ENCODE measurements at places on chromosomes 3 and 15.
A peak's percentile ranks its signal among the peaks of the same experiment; 100 is the strongest.

DNA sequence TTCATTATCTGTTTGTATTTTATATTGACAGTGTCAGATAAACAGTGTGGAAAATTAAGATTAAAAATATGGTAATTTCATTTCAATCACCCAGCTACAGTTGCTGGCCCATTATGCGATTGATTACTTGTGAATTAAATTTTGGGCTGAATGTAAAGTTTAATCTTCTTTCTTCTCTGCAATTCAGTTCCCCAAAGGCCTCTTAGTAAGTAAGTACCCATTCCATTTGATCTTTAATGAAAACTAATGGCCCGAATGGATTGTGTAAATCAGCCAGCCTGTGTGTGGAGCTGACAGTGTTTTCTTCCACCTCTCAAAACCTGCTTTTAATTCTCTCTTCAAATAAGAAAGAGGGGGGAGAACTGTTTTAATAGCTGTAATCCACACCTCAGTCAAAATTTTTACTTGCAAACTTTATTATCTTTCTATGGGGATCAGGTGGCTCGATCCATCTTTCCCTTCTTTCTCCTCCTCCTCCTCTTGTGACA, 307.1 kb downstream of the IL20RB start:
- no peak for DNase-seq

- no peak for DNase-seq
These were observed 8.9 kb downstream of the ST3GAL6 start for GRCh38 chr3:98772022-98772421.

- no peak for DNase-seq
These were observed 171.4 kb downstream of the MYRIP start for GRCh38 chr3:39980781-39981180.

GRCh38 chr15:78618490-78618934, 2.3 kb downstream of the CHRNA3 start:
- peak; percentile 82 for DNase-seq

GRCh38 chr3:151969026-151969642, 95.7 kb downstream of the SUCNR1 start:
- no peak for DNase-seq
